Activated gamma-delta T cell treated with anti-CD3 and anti-CD28 coated beads, Interleukin-2, amount 50 U/mL, for 16 hours (primary cell): ENCODE measurements at places on chromosomes 4 and X.

- no peak for DNase-seq
Observed at GRCh38 chrX:34877436-34877835, 65.2 kb upstream of the FAM47B start.

GRCh38 chrX:135327299-135327698 lies 18.0 kb downstream of the ETDC start:
- no peak for DNase-seq

GRCh38 chr4:108854786-108855185 lies 91.9 kb upstream of the ETNPPL start:
- DNase-seq, result no peak

DNA sequence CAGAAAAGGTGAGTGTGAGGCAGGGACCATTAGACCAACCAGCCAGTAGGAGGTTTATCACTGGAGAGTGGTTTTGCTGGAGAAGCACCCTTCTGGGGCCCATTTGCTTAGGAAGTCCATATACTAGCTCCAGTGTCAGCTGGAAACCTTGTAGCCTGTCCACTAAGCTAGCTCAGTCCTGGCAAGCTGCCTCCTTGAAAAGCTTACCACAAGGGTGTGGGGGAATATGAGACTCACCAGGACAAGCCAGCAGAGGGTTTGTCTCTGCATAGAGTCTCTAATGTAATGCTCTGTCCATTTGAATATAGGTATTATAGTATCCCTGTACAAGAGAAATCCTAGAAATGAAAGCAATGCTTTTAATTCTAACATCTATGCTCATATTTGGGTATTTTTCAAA lies 86.3 kb downstream of the FBXL5 start:
- DNase-seq, result no peak

DNA sequence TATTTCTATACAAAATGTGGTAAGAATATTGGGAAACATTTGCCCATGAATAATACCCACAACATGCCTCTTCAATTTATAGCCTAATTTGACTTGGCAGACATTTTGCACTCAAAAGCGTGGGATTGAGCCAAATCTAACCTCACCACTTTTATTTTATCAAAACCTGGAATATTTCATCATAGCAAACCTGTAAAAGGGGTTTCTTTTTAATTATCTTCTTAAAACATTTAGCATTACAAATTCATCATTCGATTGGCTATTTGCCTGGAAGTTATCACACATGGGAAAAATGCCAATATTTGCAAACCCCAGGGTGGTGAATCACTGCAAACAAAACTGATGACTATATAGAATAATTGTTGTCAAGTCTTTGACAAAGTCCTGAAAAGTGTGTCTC lies 56.2 kb downstream of the VCX3B start:
- DNase-seq, result no peak

DNA sequence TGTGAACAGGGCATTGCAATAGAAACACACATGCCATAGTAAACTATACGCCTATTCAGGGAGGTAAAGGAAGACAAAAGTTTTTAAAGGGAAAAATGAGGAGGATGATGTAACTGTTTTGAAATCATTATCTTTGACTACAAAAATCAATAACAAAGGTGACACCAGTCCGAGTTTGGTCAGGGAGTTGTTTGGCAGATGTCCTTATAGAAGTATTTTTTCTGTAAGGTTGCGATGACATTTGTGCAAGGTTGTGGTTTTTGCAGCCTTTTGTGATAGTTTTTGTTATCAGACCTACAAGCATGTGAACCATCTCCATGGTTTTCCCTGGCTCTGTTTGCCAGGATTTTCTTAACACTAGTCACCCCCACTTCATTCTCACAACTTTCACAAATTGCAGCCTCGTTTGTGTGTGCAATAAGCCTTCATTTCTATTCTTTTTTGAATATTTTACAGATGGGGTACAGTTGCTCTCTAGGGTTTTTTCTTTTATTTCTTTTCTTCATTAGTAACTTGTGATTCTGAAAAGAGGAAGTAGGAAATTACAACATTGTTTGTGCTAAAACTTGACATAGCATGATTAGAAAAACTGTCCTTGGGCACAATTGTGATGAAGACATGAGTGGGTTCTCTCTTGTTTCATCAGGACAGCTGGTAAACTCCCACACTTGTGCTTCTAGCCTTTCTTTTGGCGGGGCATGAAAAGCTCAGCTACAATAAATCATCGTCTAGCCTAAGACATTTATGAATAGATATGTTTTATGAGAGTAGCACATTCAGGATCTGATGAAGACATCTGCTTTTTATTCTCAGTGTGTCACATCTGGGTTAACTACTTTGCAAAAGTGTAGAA lies 60.2 kb upstream of the PNPLA4 start:
- no peak for DNase-seq

DNA sequence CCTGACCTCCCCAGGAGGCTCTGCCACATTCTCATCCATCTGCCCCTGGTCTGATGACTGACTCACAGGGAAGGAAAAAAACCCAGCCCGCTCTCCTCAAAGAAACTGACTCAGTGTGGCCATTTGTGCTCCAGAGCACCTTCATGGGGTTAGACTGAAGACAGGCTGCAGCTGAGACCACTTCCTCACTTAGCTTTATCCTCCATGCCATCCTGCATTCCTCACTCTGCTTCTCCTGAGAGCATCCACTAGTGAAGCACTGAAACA lies 35.9 kb upstream of the HPSE start:
- DNase-seq, result no peak

DNA sequence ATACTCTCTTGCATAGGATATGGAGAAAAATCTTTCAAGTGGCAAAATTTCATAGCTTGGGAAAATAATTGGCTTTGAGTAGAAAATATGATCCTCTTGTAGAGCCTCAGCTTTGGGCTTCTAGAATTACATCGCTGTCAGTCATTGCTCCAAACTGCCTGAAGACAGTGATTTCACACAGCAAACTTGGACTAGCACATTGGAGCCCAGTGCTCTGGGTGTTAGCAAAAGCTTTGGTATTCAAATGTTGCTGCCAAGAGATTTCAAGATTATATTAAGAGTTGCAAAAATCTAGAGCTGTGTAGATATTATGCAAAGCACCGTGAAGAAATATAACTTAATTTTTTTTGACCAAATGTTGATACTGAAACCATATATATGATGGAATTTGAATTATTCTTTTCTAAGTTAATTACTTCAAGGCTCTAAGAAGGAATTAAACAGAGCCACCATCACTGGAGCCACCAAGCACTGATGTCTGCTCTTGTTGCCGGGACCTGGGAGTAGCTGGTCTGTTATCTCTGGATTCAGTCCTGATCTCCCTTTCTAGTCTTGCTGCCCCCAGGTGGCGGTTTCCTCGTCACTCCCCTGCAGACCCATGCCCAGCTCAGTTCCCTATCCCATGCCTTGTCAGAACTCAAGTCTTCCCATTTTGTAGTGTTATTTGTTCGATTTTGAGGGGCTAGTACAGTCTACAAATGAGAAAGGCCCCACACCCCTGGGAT lies 260.7 kb upstream of the SFRP2 start:
- DNase-seq, result no peak

DNA sequence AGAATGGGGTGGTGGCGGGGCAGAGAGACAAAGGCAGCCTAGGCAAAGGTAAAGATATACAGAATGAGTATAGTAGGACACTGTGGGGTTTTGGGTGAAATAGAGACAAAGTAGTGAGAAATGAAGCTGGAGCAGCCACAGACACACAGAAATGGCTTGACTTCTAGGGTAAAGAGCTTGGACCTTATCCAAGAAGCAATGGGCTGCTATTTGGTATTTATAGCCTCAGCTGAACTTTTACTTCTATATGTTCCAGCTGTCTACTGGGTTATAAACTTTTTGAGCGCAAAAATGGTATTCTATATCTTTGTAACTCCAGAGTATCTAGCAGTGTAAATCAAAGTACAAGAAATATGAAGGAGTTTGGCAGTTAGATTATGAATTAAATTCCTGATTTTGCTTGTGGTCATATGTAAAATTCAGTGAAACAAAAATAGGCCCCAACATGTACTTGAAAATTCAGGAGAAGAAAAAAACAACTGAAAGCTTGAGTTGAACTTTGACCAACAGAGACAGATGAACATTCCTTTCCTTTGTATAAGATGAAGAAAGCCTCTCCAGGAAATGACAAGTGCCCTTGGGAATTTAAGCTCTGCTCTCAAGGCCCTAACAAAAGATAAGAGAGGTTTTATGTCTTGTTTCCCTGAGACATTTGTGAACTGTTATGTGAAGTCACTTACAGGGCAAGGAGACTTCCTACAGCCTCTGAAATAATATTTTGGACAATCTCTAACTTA lies 354.1 kb downstream of the CHIC1 start:
- no peak for DNase-seq

GRCh38 chrX:69531031-69531755 lies 27.1 kb downstream of the NALF2 start:
- no peak for DNase-seq

DNA sequence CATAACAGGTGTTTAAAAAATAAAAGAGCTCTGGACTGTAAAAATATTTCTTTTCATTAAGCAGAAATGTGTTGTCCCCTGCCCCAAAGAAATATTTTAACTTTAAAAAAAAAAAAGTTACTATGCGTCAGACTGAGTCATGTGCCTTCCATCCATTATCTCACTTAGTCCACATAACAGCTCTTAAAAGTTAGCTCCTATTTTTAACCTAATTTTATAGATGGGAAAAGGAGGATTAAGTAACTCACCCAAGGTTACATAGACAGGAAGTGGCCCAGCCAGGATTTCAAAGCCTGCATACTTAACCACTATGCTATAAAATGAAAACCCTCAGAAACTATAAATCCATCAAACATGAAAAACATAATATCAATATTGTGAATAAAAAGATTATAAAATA lies 97.7 kb downstream of the MANBA start:
- no peak for DNase-seq

DNA sequence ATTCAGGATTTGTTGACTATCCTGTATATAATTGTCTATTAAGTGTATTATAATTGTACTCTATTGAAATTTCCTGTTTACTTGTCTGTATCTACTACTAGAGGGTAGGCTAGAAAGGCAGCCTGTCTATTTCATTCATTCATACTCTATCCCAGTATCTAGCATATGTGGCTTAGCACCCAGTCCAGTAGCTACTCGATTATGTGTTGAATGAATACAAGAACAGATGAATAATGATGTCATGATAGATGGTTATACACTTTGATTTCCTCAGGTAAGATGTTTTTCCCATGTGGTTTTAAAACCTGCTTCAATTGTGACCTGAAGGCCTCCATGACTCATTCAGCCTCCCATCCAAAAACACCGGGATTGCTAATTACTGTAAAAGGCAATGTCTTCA lies 68.0 kb downstream of the IL21 start:
- DNase-seq, result no peak

DNA sequence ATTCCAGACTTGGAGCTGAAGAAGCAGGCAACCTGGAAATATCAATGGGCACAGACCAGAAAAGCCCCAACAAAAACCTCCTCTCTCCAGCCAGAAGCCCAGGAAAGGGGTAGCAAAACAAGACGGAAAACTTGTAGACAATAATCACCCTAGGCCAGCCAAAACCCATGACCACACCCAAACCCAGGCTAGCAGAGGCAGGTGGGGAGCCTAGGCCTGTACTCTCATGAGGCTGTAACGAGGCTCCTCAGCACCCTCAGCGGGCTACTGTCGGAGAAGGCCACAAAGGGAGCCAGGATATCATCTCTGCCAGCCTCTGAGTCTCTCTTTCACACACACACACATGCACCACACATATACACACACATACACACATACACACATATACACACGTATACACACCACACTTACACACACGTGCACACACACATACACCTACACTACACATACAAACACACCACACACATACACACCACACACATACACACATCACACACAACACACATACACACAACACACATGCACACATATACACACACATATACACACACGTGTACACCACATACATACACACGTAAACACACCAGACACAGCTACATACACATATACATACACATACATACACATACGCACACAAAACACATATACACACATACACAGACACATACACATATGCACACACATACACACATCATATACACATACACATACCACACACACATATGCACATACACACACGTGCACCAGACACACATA lies 90.6 kb downstream of the FHDC1 start:
- DNase-seq, result no peak

DNA sequence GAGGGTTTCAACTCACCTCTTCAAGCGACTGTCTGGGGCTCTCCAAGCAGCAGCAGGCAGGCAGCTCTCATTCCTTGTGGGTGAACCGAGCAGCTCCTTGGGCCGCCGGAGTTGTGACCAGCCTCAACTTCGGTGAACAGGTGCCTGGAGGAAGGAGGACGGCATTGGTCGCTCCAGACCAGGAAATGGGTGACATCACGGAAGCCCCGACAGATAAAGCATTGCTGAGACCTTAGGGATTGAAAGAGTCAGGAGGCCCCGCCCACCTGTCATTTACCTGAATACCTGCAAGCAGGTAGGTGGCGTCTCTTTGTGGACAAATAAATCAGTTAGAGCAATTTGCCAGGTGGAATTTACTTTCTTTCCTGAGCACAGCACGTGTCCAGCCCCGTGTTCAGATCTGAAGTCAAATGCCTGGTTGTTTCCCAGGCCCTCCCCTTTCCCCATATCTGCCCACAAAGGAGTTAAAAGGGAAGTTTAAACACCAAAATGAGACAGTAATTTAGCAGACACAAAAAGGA lies at the start of gene LNX1:
TSS of gene LNX1 (minus strand) at position 115 of the 521 bp plus-strand sequence. CDS start 17,484 bp downstream, outside the sequence.
- no peak for DNase-seq

DNA sequence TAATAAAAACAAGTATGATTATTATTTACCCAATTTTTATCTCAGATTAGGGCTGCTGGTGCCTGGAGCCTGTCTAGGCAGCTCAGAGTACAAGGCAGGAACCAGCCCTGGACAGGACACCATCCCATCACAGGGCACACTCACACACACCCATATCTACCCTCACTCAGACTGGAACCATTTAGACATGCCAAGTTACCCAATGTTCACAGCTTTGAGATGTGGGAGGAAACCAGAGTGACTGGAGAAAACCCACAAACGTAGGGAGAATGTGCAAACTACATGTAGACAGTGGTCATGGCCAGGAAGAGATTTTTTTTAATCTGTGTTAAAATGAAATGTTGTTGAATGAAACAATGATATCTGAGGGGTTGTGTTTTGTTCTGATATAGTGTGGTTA lies 35.7 kb upstream of the ADGRA3 start:
- no peak for DNase-seq

DNA sequence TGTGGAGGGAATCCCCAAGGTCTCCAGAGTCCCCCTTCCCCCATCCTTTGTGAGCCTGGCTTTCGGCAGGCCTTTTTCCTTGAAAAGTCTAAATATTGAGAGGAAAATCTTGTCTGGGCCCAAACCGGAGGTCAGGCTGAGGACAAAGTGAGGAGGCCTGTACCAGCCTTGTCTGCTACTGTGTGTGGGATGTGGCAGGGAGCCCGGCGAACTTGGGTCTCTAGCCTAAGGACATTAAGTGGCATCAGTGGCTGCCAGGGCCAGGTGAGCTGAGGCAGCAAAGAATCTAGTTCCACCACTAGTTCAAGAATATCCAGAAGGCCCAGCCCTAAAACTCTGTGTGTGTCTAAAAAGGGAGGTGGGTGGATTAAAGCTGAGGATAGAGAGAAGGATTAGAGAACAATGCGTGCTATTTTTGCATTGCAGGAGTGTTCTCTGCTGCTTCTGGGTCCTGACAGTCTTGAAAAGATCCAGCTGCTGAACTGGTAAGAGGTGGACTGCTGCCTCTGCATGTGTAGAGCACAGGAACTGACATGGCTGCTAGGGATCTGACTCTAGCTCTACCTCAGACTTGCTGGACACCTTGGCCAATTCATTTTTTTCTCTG lies 1.2 kb upstream of the AMER1 start:
- DNase-seq, result no peak

GRCh38 chr4:2141022-2141761 lies 82.1 kb downstream of the NAT8L start:
- DNase-seq, result no peak
